ENCODE measurements at places on chromosomes 12 and 14. TPM values are rescaled to one million over a fixed set of nuclear protein-coding genes. Genes with fewer than 3 reads are reported as not detected.
A peak's percentile ranks its signal among the peaks of the same experiment; 100 is the strongest.

DNA sequence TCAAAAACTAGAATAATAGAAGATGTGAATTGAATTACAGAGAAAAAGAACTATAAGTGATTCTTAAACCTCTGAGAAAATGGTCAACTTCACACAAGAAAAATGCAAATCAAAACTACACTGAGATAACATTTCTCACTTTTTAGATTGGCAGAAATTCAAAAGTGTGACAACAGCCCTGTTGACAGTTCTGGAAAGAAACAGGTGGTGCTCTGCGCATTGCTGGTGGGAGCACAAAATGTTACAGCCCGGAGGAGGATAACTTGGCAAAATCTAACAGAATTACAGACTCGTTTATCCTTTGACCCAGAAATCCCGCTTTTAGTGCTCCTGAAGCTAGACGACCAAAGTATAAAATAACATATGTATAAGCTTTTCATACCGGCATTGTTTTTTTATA lies 222.5 kb upstream of the CNTN1 start:
- DNase-seq: no peak

The STYK1 gene
- total RNA-seq: 1.7 TPM

The MYF5 gene
- total RNA-seq: 957 TPM

- peak; percentile 10 for DNase-seq
Measured at GRCh38 chr14:63204407-63205043, at the start of gene RHOJ. Gene RHOJ, plus strand, starts transcription at chr14:63204443. Its CDS starts 427 bp downstream, at chr14:63204870.

- no peak for DNase-seq
Measured at GRCh38 chr12:132527186-132527882, 37.4 kb downstream of the FBRSL1 start.

The DYRK4 gene
- 25.2 TPM for total RNA-seq

The SIX1 gene
- 156 TPM for total RNA-seq

The IL22 gene
- total RNA-seq: not detected

The OR4E2 gene
- total RNA-seq: not detected

GRCh38 chr12:85188619-85189018 lies 91.4 kb upstream of the ALX1 start:
- no peak for DNase-seq

DNA sequence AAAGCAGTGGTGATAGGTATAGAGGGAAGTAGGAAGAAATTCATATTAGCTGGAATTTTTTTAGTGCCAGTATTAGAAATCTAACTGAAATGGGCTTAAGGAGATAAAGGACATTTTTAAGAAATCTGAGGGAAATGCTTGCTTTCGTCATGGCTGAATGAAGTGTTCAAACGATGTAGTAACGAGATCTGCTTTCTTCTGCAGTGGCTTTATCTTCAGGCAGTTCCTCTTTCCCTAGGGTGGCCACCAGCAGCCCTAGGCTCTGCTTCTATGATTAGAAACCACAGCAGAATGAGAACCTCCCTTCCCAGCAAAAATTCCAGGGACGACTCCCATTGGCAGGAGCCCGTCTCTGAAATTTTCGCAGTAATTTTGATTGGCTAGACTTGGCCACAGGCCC lies 163.9 kb upstream of the FRMD6 start:
- DNase-seq: no peak

DNA sequence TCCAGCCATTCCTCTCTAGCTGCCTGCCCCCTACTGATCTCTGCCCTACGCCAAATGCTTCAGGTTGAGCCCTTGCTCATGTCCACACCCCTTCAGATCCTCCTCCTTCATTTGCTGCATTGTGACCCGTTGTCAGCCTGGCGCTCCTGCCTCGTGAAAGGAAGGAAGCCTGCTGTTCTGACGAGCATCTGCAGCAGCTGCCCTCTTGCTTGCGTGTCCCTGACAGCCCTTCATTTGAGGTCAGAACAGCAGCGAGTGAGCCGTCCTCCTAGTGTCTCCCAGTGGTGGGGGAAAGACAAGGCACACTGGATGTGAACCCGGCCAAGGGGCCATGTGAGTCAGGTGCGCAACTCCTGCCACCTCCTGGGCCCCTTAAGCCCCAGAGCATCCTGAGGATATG lies 3.0 kb upstream of the PIANP start:
- DNase-seq: peak; percentile 78

The ACRBP gene
- total RNA-seq: 0.32 TPM

Measured in LHCN-M2 (cell line).